ENCODE measurements at places on chromosomes 7 and 10.

DNA sequence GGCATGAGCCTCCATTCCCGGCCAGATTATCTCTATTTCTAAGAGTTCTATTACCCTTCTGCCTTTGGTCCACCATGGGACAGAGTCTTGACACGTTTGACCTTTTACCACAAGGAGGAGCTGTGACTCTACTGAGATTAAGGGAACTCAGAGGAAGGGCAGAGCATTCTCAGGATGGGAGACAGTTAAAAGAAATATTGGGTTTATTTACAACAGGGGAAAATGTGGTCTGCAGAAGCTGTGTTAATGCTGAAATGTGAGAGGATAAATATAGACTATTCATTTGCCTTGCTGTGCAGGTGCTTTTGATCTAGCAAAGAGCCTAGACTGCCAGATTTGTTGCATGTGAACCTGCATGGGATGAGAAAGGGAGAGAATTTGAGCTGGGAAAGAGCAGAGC, 45.8 kb upstream of the PRSS58 start:
- no peak for DNase-seq

DNA sequence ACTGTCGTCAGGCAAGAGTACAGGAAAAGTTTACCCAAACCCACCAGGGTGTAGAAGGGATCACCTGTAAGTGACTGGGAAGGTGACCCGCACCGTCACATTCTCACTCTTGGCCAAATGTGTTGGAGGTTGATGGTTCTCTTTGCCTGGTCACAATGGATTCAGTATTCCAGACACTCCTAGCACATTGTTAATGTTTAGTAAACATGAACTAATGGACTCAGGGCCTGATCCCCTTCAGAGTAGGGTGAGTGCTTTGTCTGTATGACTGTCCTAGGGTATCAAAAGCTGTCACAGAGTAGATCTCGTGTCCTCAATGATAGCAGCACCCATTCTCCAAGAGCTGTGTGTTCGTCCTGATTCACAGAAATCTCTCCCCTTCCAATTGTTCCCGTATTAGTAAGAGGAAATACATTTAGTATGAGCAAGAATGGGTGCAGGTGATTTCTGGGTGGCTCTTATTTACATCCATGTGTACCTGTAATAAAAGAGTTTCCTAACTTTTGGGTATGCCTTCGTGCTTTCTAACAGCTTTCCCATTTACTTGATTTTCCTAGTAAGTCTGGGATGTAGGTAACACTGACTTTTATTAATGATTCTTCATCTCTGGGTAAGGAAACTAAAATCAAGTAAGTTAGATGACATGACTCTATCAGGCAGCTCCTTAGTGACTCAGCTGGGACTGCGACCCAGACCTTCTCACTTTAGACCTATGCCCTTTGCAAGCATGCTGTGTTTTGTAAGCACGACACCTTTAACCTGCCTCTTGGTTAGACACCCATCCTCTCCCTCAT, 4.7 kb downstream of the EEPD1 start:
- no peak for DNase-seq

DNA sequence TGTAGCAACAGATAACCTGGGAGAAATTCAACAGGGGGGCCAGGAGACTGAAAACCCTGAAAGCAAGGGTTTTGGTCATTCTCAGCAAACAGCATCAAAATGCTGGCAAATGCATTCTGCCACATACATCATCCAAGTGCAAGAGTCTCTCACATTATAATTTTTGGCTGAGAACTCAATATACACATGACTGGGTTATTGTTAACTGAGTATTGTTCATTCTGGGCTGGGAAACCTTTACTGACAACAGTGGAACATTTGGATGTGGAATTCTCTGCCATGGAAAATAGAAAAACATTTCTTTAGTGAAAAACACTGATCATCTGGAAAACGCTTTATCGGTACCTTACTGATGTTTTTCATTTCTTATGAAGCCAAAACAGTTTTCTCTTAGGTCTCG, 73.1 kb upstream of the MET start:
- no peak for DNase-seq

- DNase-seq, result no peak
These were observed 9.3 kb upstream of the HUS1 start for GRCh38 chr7:47988496-47989386.

DNA sequence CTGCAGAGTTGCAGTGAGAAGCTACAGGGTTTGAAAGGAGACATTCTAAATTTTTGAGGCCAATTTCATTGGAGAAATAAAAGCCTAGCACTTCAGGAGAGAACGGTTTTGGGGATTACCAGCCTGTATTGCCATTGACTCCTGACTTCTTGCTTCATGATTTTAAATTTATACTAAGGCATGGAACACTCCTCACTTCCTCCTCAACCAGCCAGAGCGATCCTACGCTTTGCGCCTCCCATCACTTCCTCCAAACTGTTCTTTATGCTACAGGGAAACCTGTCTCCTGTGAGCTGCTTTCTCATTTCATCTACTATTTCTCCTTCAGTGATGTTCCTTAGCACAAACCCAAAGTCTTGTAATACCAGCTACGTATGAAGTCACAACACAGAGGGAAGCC, 495.1 kb downstream of the SUGCT start:
- DNase-seq, result no peak

- no peak for DNase-seq
These were observed 12.5 kb downstream of the EPHA1 start for GRCh38 chr7:143396182-143396581.

DNA sequence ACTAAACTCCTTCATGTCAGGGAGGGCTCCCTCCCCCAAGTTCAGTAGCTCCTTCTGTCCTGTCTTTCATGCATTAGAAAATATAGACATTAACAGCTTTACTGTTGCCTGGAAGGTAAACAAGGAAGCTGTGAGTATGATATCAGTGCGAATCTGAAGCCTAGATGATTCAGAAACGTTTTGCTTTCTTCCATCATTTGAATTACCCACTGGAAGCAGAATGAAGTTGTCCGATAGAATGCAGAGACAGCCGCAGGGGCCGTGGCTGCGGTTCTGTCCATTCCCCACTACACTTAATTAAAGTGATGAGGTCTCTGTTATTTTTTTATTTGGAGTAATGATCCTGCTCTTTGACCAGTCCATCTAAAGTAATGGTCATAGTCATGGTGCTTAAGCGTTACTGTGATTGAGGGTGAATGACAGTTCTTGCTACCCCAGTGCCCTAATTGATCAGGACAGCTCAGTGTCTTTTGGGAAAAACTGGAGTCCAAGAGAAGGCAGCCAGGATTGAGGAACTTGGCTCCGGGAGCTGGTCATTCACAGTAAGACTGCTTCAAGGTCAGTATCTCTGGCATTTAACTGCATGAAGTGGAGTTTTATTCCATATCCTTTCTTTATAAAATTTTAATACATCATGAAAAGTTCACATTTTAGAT, 69.9 kb downstream of the PTPRE start:
- no peak for DNase-seq

- DNase-seq, result no peak
These were observed 71.5 kb upstream of the SLC13A1 start for GRCh38 chr7:123271231-123271630.

GRCh38 chr10:19800161-19800560, 16.1 kb upstream of the PLXDC2 start:
- DNase-seq, result no peak

DNA sequence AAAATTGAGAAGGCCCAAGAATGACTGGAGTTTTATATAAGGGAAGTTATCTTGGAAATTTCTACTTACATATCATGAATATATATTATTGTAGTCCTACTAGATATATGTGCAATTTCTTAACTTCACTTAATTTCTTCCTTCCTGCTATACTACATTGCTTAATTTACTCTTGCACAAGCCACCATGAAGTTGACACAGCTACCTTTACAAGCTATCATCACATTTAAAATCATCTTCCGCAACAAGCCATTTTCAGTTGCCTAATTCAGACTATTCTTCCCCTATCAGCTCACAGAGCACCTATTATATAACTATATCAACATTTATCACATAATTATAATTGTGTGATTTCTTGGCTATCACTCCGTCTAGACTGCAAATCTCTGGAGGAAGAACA, 418.4 kb downstream of the PARD3 start:
- DNase-seq, result no peak
